LoVo (cell line): ENCODE measurements at places on chromosomes 7 and 10.

DNA sequence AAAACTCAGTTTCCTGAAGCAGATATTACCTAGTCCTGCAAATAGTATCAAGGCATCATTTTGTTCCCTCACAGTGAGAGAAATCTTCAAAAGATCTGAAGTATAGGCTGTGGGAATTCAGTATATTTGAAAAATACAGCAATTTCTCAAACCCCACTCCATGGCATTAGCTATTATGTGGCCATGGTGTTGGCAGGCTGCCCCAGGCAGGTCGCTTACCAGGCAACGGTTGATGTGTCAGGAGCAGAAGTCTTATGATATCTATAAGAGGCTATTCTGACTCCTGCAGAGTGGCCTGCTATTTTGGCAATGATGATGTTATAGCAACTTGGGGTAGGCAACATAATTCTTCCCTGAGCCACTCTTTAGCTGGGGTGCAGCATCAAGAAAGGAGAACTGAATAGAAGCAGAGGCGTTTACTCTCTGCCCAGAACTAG lies 187.9 kb downstream of the PLXDC2 start:
- no peak for DNase-seq

DNA sequence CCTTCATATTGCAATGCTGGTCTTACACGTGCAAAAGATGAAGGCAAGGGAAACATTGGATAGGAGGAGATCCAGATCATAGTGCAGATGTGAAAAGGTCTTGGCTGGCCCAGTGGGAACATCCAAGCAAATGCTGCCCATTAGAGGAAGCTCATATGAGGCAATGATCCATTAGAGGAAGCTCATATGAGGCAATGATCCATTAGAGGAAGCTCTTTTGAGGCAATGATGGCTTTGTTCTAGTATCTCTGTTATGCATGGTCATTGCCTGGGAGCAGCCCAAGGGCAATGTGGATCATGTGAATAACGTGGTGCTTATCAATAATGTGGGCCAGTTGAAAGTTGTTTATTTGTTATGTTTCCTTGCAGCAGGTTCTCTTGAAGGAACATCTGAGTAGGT lies 37.8 kb downstream of the STEAP4 start:
- DNase-seq: no peak

GRCh38 chr7:149005427-149006344 lies 22.6 kb downstream of the PDIA4 start:
- peak; percentile 65 for DNase-seq

- no peak for DNase-seq
These were observed 22.0 kb downstream of the UMAD1 start for GRCh38 chr7:7662527-7662926.

DNA sequence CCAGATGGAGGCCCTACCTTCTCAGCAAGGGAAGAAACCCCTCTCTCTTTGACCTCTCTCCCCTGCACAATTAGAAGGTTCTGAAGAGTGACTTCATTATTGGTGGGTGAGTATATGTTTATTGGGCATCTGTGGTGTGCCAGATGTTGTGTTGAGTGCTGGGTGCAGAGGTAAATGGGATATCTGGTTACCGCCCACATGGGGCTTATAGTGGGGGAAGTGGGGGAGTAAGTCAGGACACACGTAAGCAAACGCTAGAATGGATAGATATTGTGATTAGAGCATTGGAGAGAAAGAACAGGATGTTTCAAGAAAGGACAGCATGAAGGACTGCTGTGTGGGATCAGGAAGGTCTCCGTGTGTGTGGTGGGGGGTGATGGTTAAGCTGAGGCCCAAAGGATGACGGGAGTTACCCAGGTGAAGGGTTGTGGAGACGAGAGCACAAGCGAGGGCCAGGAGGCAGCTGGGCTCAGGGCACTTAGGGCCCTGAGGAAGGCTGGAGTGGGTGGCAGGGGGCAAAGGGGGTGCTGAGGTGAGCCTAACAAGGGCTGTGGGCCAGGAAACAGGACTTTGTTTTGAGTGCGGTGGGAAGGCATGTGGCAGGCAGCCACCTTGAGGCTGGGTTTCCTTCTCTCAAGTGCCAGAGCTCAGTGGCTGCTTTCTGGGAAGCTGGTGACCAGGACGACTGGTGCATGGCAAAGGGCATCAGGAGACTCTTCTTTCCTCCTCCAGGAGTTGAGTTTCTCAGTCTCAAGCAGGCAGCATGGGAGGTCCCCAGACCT lies 299.9 kb downstream of the RPS24 start:
- no peak for DNase-seq

DNA sequence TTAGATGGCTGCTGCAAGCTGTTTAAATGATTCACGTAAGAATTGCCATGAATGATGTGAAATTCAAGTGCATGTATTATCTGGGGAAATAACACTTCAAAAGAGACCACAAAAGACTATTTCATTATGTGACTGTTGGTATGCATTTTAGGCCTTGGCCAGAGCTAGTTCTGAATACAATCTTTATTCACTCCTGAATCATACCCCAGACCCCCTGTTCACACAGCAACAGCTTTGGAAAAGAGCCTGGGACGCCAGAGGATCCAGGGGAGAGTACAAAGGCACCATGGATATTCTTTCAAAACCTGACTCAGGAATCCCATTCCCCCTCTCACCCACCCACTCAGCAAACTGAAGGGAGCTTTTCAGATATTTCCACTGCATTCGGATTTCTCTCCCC lies 377.1 kb upstream of the DPP6 start:
- DNase-seq: no peak

DNA sequence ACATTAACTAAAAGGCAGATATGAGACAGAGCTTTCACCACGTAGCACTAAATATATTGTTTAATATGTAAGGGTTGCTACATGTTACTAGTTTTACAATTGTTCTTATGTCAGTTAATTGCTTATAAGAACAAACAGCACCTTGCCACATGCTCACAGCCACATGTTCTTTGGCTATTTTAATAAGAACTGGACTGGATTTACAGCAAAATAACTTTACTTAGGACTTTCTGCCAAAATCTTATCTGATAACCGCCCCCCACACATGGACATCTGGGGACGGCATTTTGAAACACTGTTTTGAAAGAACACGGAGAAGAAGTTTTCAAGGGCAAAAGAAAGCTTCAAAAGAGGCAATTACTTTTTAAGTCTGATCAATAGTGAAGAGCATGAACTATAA lies 45.3 kb downstream of the JAZF1 start:
- DNase-seq: no peak

- no peak for DNase-seq
These were observed 4.4 kb upstream of the SMC3 start for GRCh38 chr10:110563132-110563531.

DNA sequence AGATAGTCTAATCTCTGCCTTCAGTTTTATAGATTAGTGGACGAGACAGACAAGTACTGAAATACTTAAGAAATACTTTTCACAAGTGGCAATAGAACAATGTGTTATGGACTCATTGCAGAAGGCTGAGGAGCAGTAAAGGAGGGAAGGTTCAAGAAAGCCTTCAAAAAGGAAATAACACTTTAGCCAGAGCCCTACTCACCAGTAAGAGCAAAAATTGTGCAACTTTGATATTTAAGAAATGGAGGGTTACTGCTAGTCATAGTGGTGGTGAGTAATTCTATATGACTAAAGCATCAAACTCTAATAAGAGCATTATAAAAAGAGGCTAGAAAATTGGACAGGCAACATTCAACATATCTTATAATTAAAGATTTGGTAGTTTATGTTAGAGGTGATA lies 28.8 kb downstream of the PTPN12 start:
- DNase-seq: no peak

GRCh38 chr10:22670788-22671187 lies 43.6 kb downstream of the PIP4K2A start:
- no peak for DNase-seq

GRCh38 chr7:9921326-9921725 lies 1052.3 kb upstream of the PHF14 start:
- no peak for DNase-seq

GRCh38 chr10:18085855-18086254 lies 54.4 kb upstream of the CACNB2 start:
- DNase-seq: no peak

GRCh38 chr10:89037096-89037495 lies 46.5 kb downstream of the FAS start:
- no peak for DNase-seq

- no peak for DNase-seq
These were observed 11.3 kb upstream of the ATXN7L1 start for GRCh38 chr7:105887569-105888189.

- peak; percentile 27 for DNase-seq
These were observed 3.4 kb downstream of the BICC1 start for GRCh38 chr10:58516119-58516518.

DNA sequence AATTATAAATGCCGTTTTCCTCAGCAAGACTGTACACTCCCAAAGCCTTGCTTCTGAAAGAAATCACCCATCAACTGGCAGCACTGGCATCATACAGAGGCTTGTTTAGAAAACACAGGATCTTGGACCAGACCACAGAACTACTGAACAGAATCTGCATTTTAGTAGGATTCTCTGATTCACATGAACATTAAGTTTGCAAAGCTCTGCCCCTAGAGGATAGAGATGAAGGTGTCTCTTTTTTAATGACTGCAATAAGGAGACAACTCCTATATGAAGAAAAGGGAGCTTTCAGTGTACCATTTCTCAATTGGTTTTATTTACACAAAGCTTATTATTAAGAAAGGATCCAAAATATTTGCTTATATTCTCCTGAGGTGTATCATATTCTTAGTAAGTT lies 172.7 kb downstream of the AGMO start:
- no peak for DNase-seq

GRCh38 chr7:71465741-71466189 lies 333.8 kb downstream of the GALNT17 start:
- DNase-seq: no peak

- DNase-seq: no peak
These were observed 45.4 kb downstream of the CACNB2 start for GRCh38 chr10:18185621-18186020.

- DNase-seq: peak; percentile 63
These were observed 27.4 kb upstream of the CAPZA2 start for GRCh38 chr7:116834815-116835504.

GRCh38 chr10:124874-125273 lies 10.4 kb upstream of the ZMYND11 start:
- no peak for DNase-seq

DNA sequence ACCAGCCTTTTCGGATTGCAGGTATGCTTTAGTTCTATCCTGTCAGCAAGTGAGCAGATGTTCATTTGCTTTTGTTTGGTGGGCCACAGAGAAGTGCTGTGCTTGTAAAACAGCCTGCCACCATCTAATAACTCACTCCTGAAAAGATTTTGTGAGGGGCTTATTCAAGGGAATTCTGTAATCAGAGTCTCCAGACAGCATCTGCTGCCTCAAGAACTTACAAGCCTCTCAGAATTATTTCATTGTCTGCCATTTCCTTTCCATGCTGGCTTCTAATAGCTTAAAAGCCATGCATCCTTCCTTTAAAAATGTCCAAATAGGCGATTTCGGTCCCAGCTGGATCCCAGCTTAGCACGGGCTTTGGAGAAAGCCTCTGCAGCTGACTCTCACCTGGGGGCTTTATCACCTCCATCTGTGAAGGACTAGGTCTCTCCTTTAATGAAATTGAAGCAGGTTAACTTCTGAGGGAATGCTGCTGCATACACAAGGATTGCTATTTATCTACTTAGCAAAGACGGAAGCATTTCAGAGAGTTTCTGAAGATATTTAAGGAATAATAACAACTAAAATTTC lies 48.0 kb downstream of the MALRD1 start:
- no peak for DNase-seq

DNA sequence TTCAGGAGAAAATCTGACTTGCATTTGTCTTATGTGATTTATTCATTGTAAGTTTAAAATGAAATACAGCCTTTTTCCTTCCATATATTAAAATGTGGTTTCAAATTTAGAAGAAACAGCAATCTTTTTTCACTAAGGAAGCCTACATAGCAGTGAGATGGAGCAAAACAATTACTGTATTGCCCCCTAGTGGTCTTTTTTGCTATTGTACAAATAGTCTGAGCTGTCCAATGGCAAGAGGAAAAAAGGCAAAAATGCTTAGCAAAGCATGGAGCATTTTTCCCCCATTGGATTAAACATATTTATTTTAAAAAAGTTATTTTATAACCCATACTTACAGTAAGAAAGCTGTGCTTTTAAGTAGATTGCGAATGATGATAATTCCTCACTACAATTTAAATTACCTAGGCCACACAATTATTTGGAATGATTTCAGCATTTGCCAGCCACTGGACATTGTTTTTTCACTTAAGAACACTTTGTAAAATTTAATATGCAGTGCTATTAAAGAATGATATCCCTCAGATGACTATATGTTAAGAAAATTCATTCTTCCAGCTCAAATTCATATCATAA lies 119.5 kb downstream of the CPED1 start:
- DNase-seq: peak; percentile 84

DNA sequence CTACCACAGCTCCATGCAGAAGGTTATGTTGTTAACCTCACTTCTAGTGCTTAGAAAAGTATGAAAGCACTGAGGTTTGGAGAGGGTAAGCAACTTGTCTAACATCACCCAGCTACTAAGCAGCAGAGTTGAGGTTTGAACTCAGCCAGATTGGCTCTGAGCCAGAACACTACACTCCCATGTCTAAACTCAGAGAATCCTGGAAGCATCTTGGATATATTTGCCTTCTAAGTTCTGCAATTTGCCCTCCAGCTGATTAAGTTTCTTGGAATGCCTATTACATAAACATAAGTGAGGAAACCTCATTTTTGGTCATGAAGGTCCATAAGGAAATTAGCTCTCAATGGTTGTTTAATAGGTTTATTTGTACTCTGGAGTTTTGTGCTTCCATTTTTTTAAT lies 78.1 kb upstream of the PHYHIPL start:
- DNase-seq: no peak

DNA sequence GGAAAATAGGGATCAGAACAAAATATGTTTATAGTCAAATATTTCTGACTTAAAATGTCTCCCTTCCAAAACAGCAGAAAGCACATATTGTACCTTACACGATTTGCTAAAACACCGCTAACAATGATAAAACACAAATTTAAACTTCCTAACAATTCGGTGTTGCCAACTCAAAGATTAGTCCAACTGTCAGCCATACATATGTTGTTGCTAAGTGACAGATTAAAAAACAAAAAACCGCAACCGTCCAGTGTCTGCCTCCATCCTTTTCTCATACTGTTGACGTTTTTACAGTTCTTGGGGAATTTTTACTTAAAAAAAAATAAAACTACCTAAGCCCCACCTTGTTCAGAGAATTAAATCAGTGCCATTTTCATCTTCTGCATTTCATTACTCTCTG lies 118.0 kb downstream of the RAB11FIP2 start:
- DNase-seq: no peak
